ENCODE measurements at places on chromosomes 5 and 9.

DNA sequence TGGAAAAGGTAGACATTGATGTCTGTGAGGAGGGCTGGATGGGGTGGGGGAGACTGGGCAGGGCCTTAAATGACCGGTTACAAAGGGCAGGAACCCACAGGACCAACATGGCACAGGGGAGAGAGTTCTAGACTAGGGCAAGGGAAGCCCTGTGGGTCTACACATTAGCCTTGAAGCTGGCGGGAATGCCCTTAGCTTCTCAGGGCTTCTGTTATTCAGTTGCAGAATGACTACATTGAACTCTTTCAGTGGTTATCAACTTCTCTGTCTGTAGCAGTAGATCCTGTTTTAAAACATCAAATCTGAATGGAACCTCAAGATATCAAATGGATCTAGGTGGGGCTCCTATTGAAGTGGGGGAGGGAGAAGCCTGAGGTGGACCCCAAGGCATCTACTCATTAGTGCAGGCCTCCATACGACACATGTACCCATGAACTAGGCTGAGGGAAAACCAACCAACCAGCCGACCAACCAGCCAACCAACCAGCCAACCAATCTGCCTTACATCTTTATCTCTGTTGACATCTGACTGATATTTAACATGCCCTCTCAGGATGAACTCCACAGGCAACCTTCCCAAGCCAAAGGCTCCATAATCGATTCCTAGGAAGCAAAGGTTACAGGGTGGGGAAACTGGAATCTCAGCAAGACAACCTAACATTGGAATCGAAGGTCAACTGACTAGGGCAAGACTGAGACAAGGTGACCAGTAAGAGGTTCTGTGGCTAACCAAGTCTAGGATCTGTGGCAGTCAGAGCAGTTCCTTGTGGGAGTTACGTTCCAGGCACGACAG lies 48.3 kb downstream of the DAP start:
- no peak for DNase-seq

DNA sequence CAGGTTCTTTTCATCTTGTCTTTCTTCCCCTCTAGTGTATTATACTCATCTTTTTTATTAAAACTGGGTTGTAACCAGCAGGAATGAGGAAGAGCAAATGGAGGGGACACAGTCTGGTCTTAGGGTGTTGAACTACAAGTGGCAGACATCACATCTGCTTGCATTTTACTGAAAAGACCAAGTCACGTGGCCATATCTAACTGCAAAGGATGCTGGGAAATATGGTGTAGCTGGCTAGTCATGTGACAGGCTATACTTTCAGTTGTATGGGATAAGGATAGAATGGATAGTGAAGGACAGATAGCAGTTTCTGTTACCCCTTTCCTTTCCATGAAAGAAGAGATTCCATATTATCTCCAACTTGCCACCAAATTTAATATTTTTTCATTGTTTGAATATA lies 13.0 kb upstream of the FGD3 start:
- DNase-seq, result no peak

- DNase-seq, result no peak
These were observed 46.3 kb downstream of the PHAX start for GRCh38 chr5:126647071-126647470.

GRCh38 chr9:69963803-69964202 lies 79.8 kb upstream of the MAMDC2 start:
- DNase-seq, result no peak

DNA sequence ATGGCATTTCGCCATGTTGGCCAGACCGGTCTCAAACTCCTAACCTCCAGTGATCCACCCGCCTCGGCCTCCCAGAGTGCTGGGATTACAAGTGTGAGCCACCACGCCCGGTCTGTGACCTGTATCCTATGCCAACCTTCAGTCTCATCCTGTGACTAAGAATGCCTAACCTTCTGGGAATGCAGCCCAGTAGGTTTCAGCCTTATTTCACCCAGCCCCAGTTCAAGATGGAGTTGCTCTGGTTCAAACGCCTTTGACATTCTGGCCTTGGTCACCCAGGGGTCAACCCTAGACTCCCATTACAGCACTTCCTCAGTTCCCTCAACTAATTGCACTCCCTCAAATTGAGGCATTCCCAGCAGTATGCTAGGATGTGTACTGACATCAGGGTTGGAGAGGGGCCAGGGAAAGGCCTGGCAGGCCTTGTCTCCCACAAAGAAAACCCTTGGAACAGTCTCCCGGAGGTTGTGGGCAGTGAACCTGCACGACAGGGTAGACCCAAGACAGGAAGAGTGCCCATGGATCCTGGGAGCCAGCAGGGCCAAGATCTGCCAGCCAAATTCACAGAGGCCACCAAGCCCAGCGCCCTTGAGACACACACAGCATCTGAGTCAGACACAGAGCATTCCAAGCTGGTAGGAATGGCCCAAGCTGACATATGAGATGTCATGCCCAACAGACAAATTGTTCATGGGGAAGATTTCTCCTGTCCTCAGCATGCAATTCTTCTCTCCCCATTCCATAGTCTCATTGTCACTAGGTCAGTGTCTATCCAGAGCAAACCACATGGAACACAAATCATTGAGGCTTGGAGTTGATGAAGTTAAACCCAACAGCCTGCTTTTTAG lies 24.9 kb upstream of the SMU1 start:
- no peak for DNase-seq

GRCh38 chr5:7772141-7772540 lies 78.8 kb downstream of the CFAP90 start:
- no peak for DNase-seq

GRCh38 chr5:79488775-79489174 lies 25.2 kb downstream of the HOMER1 start:
- DNase-seq, result no peak

DNA sequence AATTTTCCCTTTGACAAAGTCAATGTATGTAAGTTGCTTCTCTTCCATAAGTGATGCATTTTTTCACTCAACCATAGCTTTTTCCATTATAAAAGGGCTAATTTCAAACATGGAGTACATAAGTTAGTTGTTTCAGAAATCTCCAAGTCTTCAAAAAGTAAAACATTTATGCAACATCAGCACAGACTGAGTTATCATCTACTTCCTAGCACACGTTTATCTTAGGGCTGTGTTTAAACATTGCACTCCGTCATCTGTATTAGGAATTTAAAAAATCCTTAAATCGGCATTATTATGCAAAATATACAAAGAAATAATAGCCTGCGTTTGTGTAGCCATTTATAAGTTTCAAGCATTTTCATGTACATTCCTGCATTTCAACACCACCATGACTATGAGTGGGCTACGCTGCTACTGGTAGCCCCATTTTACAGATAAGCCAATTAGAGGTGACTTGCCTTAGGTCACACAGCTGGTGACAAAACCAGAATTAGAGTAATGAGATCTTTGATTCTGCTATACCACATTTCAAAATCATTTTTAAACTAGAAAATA lies 43.4 kb downstream of the PTPN3 start:
- no peak for DNase-seq

DNA sequence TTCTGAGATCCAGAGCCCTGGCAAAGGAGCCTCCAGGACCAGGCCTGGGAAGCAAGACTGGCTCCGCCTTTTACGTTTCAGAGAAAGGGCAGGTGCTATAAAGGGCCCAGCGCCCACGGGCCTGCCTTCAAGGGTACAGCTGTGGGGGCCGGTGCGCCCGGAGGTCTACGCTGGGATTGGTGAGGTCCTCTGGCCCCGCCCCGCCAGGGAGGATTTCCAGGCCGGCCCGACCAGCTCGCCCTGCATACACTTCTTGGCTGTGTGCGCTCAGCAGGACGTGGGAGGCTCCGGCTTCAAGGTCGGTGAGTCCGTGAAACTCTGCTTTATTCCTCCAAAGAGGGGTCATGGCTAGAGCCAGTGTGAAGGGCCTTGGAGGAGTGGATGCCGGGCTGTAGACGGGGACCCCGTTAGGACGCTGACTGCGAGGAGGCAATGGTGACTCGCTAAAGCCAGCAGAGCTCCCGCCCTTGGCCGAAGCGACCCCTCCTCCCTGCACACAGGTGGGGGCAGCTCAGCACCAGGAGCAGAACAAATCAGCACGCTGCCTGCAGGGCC lies at the start of gene CKMT2:
CKMT2 (plus strand) TSS at position 243 of the 555 bp plus-strand sequence. CDS start 17,811 bp downstream, outside the sequence.
- peak; percentile 33 for DNase-seq

DNA sequence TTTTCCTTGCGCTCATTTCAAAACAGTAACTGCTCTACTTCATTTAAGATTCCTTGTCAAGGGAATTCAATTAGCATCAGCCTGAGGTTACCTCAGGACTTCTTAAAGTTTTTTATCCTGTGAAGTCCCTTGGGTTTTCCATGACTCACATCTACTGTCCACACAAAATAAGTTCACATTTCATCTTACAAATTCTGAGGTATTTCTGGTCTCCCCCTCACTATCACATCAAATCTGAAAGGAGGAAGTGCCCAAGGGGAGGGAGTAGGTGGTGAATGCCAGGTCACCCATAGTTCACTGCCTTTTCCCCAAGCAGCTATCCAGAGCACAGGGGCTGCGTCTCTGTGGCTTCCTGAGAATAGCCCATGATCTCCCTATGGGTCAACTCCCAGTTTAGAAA lies 227.1 kb upstream of the NREP start:
- no peak for DNase-seq

DNA sequence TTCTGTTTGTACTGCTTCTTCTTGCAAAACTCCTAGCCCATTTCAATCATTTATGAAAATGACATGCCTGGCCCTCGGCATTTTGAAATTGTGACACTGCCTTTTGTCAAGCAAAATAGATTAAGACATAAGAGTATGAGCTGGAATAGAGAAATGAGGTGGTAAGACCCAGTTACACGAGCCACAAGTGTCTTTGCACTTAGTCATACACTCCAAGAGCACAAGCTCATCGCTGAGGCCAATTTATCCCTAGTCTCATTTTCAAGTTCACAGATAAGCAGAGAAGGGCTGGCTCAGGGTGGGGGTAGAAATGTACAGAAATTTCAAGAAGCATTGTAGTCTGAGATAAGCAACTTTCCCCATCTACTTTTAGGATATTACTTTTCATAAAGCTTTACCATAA lies 40.6 kb upstream of the MAP1B start:
- no peak for DNase-seq

- no peak for DNase-seq
These were observed 177.5 kb downstream of the SYK start for GRCh38 chr9:90979138-90979551.

DNA sequence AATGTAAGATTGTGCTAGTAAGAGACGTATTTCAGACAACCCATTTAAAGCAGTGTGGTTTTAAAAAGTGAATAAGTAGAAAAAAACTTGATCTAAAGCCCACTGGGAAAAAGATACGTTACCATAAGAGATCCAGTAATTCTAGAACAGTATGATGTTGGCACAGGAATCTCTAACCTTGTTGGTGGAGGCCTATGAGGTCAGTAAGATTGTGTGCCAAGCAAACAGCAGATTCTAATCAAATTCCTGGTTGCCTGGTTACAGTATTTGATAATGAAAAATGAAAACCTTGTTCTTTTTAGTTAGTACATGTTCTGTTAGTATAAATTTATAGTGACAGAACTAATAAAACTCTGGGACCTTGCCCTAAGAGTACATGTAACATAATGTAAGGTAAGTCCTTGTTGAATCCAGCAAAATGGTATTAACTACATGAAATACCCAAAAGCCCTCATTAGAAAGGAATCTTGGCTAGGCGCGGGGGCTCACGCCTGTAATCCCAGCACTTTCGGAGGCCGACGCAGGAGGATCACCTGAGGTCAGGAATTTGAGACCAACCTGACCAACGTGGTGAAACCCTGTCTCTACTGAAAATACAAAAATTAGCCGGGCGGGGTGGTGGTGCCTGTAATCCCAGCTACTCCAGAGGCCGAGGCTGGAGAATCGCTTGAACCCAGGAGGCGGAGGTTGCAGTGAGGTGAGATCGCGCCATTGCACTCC lies 33.2 kb upstream of the DMXL1 start:
- no peak for DNase-seq

DNA sequence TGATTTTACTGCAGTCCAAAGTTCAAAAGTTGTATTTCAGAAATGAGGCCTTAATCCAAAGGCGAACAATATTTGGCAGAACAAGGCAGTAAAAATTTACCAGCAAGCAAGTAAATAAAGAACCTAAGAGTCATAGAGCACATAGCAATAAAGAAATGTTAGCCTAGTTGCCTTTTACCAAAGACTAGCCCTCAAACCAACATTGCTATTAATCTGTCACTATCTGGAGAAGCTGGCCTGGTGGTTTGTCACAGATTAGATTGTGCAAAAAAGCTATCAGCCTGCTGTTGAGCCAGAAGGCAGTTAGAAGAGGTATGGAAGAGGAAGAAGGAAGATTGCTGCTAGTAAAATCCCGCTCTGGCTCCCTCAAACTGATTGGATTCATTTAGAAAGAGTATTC lies 304.7 kb upstream of the KLF4 start:
- DNase-seq, result no peak

GRCh38 chr9:112112941-112113681 lies 62.0 kb downstream of the SUSD1 start:
- DNase-seq, result peak; percentile 60

DNA sequence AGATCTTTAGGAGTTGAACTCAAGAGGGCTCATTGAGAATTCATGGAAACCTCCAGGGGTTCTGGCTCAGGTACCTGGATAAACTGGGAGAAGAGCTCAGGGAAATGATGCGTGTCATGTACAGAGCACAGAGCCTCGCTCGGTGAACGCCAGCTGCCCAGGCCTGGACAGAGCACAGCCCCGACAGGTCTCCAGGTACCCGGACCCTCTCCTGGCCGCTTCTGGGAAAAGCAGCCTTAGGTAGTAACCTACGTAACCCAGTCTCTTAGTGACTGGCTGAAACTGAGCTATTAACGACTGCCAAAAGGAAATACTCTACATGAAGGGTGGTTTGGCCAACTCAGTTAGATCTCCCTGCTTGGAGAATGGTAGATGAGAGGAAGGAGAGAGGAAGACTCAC lies 157.4 kb downstream of the TTLL11 start:
- DNase-seq, result no peak

GRCh38 chr9:114837923-114838322 lies 32.1 kb upstream of the TNFSF15 start:
- no peak for DNase-seq

- DNase-seq, result no peak
These were observed 166.4 kb upstream of the SPRY4 start for GRCh38 chr5:142491270-142491669.

- DNase-seq, result no peak
These were observed 207.2 kb downstream of the ENC1 start for GRCh38 chr5:74433255-74433895.

DNA sequence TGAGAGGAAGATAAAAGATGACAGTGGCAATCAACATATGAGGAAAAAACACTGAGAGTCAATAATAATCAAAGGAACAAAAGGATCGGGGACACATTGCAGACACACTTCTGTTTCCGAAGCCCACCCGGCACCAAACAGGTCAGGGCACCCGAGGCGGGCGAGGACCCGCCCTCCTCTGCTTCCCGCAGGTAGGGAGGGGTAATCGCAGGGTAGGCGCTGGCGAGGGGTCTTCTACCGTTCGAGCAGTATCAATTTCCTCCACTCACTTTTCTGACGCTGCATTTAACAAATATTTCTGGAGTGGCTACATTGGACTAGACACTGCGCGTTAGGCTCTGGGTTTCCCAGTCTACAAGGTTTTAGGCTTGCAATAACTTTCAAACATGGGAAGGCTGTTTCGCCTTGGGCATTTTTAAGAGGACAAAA lies 1.3 kb downstream of the TXN start:
- no peak for DNase-seq

DNA sequence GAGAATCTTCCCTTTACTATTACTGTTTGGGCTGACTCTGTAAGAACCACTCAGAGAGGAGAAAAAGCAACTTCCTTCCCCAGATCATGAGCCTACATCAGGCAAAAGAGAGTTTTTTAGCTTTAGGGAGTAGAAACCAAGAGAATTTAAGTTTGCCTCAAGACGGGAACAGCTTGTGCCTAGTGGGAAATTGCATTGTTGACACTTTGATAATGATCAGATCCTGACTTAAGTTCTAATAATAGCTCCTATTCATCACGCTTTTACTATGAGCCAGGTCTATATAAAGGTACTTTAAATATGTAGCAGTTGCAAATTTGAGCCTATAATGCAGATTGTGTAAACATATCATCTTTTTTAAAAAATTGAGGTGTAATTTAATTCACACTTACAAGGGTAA lies 298.2 kb downstream of the MAN2A1 start:
- no peak for DNase-seq
